Activated naive CD8-positive, alpha-beta T cell treated with anti-CD3 and anti-CD28 coated beads, Interleukin-2, amount 50 U/mL, for 16 hours (primary cell): ENCODE measurements at places on chromosomes 3 and 15.

- DNase-seq, result no peak
Observed at GRCh38 chr15:79593119-79593869, 161.2 kb downstream of the MINAR1 start.

DNA sequence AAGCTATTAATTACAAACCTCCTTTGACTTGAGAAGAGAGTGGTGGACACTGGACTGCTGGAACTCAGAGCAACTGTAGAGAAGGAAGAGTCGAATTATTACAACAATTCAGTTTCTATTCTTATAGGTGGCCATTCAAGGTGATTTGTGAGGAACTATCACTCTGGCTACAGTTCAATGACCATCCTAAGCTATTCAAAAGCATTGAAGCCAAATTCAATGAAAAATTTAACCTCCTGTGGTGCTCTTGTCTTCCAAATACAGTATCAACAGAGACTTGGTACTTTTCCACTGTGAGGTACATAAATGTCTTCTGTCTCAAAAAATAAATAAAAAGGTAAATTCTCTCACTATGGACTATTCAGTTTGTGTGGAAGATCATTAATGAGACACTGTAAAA is 513.3 kb upstream of the SEMA6D start:
- no peak for DNase-seq

DNA sequence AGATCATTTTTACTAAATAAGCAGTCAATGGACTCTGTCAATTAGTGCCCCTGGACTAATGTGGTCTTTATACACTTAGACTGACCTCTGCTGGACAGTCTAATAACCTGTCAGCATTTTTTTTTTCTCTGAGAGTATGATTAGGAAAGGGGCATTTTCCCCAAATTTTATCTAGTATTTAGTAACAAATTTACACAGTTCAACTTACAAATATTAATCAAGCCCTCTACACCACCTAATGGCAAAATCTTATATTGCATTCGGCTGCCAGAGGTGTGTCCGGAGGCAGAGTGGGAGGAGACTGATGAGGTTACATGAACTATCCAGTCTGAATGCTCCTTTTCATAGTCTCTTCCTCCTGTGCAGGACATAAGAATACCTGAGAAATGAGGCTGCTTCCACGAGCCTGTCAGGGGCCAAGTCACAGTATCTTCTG is 36.0 kb upstream of the COLQ start:
- DNase-seq, result peak; percentile 17

DNA sequence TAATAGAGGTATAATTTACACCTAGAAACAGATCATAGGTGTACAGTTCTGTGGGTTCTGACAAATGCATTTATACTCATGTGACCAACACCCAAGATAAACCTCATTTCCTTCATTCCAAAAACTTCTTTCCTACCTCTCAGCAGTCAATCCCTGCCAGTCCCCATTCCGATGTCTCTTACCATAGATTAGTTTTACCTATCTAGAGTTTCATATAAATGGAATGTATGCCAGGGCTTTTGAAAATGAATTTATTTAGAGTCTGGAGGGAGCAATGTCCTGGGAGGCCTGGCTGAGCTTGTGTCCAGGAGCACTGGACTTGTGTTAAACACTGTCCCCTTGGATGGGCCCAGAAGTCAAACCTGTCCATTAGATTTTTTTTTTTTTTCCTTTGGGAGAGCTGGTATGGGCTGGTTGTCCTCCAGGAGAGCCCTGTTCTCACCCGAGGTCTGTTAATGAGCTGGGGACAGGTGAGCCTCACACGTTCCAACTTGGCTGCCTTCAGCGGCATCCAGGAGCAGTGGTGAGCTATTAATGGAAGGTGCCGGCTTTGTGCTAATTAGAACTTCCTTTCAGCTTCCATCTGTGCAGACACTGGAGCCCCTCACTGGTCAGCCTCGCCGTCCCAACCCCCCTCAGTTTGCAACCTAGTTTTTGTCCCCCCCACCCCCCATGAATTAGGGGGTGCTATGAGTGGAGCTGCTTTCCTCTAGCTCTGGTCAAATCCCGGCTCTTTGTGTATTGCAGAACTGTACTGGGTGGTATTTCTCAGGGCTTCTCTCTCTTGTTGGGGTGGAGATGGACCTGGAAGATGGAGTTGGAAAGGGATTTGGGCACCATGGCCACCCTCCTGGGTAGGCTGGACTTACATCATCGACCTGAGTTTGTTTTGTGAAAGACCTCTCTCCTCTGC is 40.7 kb upstream of the POLG start:
- DNase-seq, result no peak

GRCh38 chr3:100984308-100984707 is 8.9 kb downstream of the ABI3BP start:
- no peak for DNase-seq

GRCh38 chr3:195708626-195709481 is 11.9 kb upstream of the MUC20 start:
- DNase-seq, result no peak

DNA sequence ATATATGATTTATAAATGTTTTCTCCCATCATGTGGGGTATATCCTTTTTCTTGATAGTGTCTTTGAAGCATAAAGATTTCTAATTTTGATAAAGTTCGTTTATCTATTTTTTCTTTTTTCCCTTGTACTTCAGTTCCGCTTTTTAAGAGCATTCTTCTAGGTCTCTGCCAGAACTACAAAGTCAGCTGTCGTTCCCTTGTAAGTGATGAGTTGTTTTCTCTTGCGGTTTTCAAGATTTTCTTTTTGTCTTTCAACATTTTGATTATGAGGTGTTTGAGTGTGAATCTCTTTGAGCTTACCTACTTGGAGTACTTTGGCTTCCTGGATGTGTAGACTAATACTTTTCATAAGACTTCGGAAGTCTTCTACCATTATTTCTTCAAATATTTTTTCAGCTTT is 9.3 kb upstream of the PRICKLE2 start:
- no peak for DNase-seq

GRCh38 chr15:74390647-74391288 is 23.3 kb upstream of the CYP11A1 start:
- no peak for DNase-seq
